COLO829 (cell line): ENCODE measurements at places on chromosomes 13 and 19.

GRCh38 chr13:71517004-71517403 is 350.0 kb downstream of the DACH1 start:
- no peak for DNase-seq

DNA sequence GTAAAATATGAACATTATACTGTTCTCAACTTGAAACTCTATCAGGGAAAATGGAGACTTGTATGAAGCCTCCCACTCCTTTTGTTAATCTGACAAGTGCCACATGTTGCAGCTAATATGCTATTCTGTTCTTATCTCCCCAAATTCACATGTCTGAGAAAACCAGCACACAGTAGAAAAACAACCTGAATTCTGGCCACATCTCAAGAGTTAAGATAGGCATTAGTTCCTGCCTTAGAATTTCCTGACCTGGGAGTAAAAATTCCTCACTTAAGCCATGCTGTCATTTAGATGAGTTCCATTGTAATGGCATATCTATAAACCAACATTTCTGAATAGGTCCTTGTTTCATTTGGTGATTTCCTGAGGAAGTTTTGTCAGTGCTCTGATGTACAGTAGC is 1098.5 kb downstream of the EFNB2 start:
- DNase-seq, result no peak

- no peak for DNase-seq
These were observed 3.4 kb downstream of the DNMT1 start for GRCh38 chr19:10191347-10191746.

DNA sequence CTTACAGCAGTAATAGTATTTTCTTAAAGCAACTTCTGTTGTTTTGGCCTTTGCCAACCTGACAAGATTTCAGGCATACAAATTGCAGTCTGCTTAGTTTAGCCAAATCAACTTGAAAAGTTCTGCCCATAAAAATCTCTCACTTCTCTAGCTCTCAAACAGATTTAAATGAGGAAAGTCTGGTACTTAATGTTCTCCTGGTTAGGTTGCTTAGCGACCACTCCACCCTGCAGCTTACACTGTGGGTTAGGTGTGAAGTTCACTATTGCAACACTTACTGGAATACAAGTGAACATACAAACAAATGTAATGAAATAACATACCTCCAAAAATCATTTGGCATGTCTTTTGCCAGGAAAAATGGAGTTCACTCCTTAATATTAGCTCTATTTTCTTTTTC is 178.7 kb upstream of the PCDH9 start:
- no peak for DNase-seq

- DNase-seq, result peak; percentile 1
These were observed 1646.2 kb upstream of the SPRY2 start for GRCh38 chr13:81987159-81987558.

- DNase-seq, result peak; percentile 81
These were observed 50.8 kb downstream of the MBD3L2B start for GRCh38 chr19:6970443-6970842.

DNA sequence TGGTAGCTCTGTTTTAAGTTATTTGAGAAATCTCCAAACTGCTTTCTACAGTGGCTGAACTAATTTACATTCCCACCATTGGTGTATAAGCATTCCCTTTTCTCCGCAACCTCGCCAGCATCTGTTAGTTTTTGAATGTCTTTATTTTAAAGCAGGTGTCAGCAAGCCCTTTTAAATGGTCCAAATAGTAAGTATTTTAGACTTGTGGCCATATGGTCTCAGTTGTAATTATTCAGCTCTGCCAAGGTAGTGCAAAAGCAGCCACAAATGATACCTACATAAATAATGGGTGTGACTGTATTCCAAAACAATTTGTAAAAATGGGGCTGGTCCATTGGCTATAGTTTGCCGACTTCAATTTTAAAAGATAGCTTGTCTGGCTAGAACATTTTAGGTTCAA is 58.7 kb upstream of the TMTC4 start:
- DNase-seq, result no peak

GRCh38 chr13:109139346-109139745 is 509.9 kb downstream of the MYO16 start:
- no peak for DNase-seq

DNA sequence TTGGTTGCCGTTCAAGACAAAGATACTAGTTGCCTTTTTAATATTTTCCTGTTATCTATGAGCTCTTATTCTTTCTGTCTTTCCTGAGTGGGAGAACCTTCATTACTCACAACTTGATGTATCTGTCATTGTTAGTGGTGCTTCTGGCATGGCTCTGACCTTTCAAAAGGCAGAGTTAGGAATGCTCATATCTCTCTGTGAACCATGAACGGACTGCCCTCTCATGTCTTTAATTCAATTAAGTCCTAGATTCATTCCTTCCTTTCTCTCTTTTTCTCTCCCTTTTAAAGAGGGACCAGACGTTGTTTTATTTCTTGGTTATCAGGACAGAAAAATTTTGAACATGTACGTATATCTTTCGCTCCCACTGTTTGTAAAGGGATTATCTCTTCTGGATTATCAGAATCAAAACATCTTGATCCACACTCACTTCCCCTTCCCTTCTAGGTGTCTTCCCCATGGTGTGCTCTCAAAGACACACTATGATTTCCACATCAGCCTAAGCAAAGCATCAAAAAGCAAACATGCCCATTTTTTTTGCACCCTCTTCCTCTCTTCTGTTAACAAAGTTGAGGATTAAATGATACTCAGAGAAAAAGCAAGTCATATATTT is 90.3 kb downstream of the LRCH1 start:
- peak; percentile 38 for DNase-seq

DNA sequence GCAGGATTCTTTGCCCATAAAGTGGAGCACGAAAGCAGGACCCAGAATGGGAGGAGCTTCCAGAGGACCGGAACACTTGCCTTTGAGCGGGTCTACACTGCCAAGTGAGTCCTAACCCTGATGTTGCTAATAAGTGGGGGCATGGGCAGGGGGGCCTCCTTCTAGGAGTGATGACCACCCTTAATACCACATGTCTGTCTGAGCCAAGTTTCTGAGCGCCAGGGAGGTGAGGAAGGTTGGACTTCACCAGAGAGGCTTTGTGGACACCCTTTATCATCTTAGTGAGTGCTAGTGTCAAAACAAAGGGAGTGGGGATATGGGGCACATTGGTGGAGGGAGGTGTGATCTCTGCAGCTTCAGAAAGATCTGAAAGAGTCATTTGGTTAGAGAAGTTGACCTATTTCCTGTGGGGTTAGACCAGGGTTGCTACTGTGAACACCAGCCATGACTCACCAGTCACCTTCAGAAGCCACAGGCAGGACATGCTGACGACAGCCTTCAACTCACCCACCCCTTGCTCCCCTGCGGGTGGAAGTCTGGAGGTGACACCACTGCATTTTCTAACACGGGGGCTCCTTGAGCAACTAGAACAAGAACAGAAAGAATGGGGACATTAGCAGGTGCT is 8.8 kb downstream of the ALOX5AP start:
- no peak for DNase-seq

- no peak for DNase-seq
These were observed 60.1 kb downstream of the GPALPP1 start for GRCh38 chr13:45049478-45049877.

DNA sequence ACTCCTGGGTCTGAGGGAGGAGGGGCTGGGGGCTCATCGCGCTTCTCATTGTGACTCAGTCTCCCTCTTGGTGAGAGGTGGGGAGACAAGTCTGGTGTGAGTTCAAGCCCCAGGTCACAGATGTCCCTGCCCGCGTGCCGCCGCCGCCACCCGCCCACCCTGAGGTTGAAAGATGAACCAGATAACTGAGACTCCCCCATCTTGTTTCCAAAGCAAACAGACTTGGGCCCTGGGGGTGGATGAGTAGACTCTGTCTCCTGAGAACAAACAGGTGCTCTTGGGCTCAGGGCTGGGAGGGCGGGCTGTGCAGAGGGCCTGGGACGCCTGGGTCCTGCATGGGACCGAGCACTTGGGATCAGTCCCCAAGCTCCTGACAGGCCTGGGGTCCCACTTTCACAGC is 567 bp downstream of the SBK2 start:
- no peak for DNase-seq

- no peak for DNase-seq
These were observed 48.0 kb upstream of the ADGRE5 start for GRCh38 chr19:14333101-14333871.

GRCh38 chr19:3113100-3114017 is 19.2 kb downstream of the GNA11 start:
- DNase-seq, result no peak

DNA sequence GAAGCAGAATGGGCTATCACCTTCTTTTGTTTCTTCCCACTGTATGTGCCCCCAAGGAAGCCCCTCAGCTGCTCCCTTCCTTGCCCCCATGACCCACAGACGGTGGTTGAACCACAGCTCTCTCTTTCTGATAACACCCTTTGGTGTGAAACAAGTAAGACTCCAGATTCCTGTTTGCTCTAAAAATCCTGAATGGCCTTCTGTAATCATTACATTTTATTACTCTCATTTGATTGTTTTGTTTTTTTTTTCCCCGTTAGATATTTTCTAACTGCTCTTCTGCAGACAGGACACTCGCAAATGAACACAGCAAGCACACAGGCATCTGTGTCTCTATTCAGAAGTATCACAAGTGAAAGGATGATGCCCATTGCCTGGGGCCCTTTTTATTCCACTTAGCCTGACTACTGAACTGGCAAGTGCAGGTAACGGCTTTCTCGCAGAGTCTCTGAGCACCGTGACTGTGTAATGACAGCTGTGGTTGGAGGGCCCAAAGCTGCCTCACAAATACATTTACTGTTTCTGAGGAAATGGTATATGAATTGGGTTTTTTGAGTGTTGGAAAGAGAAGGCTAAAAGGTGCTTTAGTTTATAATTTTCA is 59.3 kb downstream of the OXGR1 start:
- DNase-seq, result no peak

DNA sequence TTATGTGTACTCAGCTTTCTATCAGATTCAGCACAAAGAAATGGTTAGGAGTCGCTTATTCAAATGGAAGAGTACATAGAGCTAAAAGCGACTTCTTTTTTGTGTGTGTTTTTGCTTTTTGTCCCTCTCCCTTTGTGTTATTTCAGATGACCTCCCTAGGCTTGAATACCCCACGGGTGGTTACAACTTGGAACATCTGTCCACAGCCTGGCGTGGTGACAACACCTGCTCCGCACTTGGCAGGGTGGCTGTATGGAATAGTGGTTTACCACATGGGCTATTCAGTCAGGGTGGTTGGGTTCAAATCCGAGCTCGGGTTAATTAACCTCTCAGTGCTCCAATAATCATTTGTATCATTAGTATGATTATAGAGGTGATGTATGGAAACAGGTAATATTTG is 151.6 kb upstream of the FREM2 start:
- no peak for DNase-seq

- DNase-seq, result no peak
These were observed 98.4 kb downstream of the ANKRD10 start for GRCh38 chr13:110816500-110816899.

DNA sequence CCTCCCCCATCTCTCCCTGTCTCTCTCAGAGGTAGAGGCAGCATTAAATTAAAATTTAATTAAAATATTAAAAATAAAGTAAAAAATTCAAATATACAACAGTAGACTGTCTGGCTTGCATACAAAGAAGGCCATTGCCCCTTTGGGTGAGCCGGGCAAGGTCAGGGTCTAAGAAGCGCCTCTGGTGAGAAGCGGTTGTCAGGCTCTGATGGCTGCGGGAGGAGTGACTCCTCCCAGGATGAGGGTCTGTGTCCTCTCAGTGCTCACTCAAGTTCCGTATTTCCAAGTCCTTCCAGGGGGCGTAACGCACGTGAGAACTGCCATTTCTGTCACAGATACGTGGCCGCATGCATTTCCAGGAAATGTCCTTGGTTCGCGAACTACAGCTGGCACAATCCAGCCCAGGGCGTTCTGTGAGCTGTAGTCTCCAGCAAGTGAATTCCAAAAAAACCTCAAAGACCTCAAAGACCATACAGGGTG is 737 bp upstream of the ZNF181 start:
- DNase-seq, result peak; percentile 14

GRCh38 chr13:98915981-98916380 is 61.9 kb downstream of the DOCK9 start:
- DNase-seq, result no peak

DNA sequence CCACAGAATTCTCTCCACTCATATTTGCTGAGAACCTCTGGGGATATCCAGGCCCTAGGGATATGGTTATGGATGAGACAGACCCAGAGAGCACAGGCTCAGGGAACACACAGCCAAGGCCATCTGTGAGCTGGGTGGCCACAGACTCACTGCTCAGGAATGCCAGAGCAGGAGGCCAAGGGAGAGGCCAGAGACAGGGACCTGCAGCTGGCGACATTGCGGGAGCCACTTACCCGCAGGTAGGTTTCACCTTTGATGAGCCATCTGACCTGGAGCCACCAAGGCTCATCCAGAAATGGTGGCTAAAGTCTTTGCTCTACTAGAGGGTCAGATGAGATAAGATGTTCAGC is 29.4 kb downstream of the CCNE1 start:
- no peak for DNase-seq

GRCh38 chr19:844546-844971 is 3.8 kb downstream of the PRTN3 start:
- DNase-seq, result no peak

DNA sequence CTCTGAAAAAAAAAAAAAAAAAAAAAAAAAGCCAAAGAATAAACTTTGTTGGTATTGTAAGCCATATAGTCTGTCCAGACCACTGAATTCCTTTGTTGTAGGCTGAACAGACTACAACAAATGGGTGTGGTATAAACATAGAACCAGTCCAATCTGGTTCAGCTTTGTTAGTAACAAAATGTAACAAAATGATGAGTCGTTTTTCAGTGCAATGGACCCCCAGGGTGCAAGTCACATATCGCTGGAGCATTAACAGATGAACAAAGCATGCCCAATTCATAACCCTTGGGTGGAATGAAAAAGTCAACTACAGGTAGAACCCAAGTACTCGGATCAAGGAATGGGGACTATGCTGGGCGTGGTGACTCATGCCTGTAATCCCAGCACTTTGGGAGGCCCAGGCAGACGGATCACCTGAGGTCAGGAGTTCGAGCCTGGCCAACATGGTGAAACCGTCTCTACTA is 13.6 kb upstream of the FCHO1 start:
- no peak for DNase-seq

- DNase-seq, result peak; percentile 51
These were observed 32.7 kb downstream of the KDM4B start for GRCh38 chr19:5001615-5002014.

DNA sequence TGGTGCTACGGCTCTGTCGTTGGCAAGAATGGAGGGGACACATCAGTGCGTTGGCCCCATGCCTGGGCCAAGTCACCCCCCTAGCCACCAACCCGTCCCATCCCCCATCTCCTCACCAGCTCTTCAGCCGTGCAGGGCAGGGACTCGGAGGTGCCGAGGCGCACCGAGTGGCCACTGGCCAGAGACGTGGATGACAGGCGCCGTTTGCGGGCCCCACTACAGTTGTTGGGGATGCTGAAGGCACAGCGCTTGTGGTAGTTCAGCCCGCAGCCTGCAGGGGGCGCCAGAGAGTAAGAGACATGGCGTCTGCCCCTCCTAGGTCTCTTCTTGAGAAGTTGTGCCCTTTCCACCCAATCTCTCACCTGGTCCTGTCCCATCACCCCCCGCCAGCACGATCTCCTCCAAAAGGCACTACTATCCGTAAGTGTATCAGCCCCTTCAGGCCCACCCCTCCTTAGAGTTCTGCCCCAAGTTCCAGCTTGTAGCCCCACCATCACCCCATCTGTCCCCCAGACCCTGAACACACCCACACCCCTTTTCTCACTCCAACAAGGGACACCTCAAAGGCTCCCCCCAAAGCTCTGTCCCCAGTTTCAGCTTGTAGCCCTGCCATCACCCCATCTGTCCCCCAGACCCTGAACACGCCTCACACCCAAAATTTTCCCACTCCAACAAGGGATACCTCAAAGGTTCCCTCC is 12.4 kb downstream of the PRKD2 start:
- DNase-seq, result peak; percentile 80
